ENCODE measurements at places on chromosomes 7 and 10. TPM values are rescaled to one million over a fixed set of nuclear protein-coding genes. Genes with fewer than 3 reads are reported as not detected.

- H3K27ac ChIP-seq = no peak overlapping the region
- DNase-seq = no peak
- no peaks in the 10 kb centered on the region for H3K4me1 ChIP-seq
- no peaks in the 10 kb centered on the region for H3K27me3 ChIP-seq
- no peaks in the 10 kb centered on the region for H3K36me3 ChIP-seq
Observed at GRCh38 chr7:67878808-67879207, 882.2 kb downstream of the TYW1 start.

DNA sequence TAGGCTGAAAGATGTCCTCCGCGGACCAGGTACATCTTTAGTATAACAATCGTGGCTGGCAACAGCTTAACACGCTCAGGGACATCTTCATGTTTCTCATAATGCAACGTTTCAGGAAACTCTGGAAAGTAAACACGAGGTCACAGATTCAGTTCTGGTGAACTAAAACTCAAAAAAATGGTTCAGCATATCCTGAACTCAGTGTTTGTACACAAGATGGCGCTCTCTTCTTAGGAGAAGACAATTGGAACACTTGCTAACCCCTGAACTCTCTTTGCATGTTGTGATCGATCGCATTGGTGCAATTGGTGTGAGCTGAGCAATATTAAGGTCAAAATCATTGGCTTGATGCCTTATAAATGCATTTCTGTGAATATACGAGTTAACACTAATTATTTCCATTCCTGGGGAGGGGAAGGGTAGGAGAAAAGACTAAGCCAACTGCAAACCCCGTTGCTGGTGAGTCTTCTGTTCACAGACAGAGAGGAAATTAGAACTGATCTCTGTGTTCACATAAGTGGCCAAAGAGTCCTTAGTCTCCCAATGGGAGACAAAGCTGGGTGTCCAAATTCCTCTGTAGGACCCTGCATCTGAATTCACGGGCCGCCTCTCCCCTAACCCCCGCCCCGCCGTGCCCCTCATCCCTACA lies 52.6 kb upstream of the FAM180A start:
- no peak overlapping the region for H3K4me3 ChIP-seq
- H3K4me1 ChIP-seq = no peaks in the 10 kb centered on the region
- DNase-seq = peak; percentile 29
- no peaks in the 10 kb centered on the region for H3K36me3 ChIP-seq
- no peak overlapping the region for H3K27ac ChIP-seq
- no peaks in the 10 kb centered on the region for H3K27me3 ChIP-seq

GRCh38 chr7:95871075-95871848 lies 98.9 kb downstream of the DYNC1I1 start:
- H3K27me3 ChIP-seq = no peaks in the 10 kb centered on the region
- no peak overlapping the region for H3K27ac ChIP-seq
- H3K36me3 ChIP-seq = no peaks in the 10 kb centered on the region
- no peak for DNase-seq

DNA sequence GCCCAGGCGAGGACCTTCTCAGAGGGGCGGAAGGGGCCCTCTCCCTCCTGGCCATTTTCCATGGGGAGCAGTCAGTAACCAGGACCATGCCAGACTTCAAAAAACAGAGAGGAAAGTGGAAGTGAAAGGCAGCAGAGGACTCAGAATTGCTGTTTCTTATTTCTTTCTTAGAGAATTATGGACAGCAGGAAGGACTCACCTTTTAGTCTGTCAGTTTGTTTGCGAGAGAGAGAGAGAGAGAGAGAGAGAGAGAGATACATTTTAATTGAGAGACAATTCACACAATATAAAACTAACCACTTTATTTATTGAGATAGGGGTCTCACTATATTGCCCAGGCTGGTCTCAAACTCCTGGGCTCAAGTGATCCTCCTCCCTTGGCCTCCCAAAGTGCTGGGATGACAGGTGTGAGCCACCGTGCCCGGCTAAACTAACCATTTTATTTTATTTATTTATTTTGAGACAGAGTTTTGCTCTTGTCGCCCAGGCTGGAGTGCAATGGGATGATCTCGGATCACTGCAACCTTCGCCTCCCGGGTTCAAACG lies 24.5 kb downstream of the SCD start:
- peaks cover 27% of the 10 kb centered on the region for H3K4me1 ChIP-seq
- peak overlapping the region; percentile 76 for H3K27ac ChIP-seq
- DNase-seq = no peak
- no peak overlapping the region for H3K4me3 ChIP-seq
- no peaks in the 10 kb centered on the region for H3K27me3 ChIP-seq
- H3K36me3 ChIP-seq = no peaks in the 10 kb centered on the region

GRCh38 chr7:46486256-46487206 lies 565.5 kb upstream of the IGFBP3 start:
- no peaks in the 10 kb centered on the region for H3K4me1 ChIP-seq
- H3K4me3 ChIP-seq = no peak overlapping the region
- no peaks in the 10 kb centered on the region for H3K27me3 ChIP-seq
- H3K36me3 ChIP-seq = no peaks in the 10 kb centered on the region
- no peak for DNase-seq
- no peak overlapping the region for H3K27ac ChIP-seq

DNA sequence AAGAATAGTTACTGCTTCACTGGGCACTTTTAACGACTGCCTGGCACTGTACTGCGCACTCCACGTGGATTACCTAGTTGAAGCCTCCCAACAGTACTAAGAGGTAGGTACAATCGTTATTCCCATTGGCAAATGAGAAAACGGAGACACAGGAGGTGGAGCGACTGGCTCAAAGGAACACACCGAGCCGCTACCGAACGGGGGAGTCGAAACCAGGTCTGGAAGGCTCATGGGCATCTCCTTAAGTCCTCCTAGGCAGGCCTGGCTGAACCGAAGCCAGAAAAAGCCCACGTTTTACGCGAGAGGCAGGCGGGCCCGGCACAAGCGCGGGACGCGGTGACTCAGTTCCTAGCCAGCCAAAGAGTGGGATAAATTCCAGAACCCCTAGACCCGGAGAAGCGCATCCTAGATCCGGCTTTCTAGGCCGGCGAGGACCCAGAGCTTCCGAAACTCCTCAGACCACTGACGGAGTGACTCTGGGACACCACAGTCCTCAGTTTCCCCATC lies 472 bp downstream of the PDAP1 start:
- no peak for DNase-seq
- H3K4me1 ChIP-seq = peaks cover 29% of the 10 kb centered on the region
- no peaks in the 10 kb centered on the region for H3K27me3 ChIP-seq

The DBF4 gene
- polyA plus RNA-seq = 3.1 TPM

The MSS51 gene
- polyA plus RNA-seq = 2.0 TPM

The LRGUK gene
- polyA plus RNA-seq = 1.6 TPM

The PON3 gene
- 9.3 TPM for polyA plus RNA-seq

Data from pancreas (tissue), 10 donors.